ENCODE measurements at places on chromosomes 4 and X. TPM values are rescaled to one million over a fixed set of nuclear protein-coding genes. Genes with fewer than 3 reads are reported as not detected.

The FAT1 gene
- polyA plus RNA-seq, result 62.2 TPM

The SERPINA7 gene
- 1.2 TPM for polyA plus RNA-seq

The IL9R gene
- polyA plus RNA-seq, result not detected

The CFI gene
- 191 TPM for polyA plus RNA-seq

The GABRQ gene
- polyA plus RNA-seq, result not detected

The ADGRG4 gene
- polyA plus RNA-seq, result not detected

The FATE1 gene
- 0.52 TPM for polyA plus RNA-seq

The SLC35A2 gene
- 29.3 TPM for polyA plus RNA-seq

The S100G gene
- polyA plus RNA-seq, result not detected

The ATP2B3 gene
- polyA plus RNA-seq, result 0.37 TPM

The TSPAN7 gene
- 98.3 TPM for polyA plus RNA-seq

The IQSEC2 gene
- 56.2 TPM for polyA plus RNA-seq

The TSPYL2 gene
- polyA plus RNA-seq, result 8.0 TPM

The PF4V1 gene
- not detected for polyA plus RNA-seq

The ABLIM2 gene
- 9.5 TPM for polyA plus RNA-seq

The CDS1 gene
- polyA plus RNA-seq, result 13.5 TPM

The PDE5A gene
- polyA plus RNA-seq, result 3.9 TPM

The SYN1 gene
- 0.88 TPM for polyA plus RNA-seq

The FAM114A1 gene
- 10.8 TPM for polyA plus RNA-seq

The PLA2G12A gene
- polyA plus RNA-seq, result 54.0 TPM

The TMSB15C gene
- polyA plus RNA-seq, result 0.28 TPM

Measured in kidney (tissue), 22 donors.